Lung microvascular endothelial cell (primary cell): ENCODE measurements at places on chromosomes 7 and 10.

DNA sequence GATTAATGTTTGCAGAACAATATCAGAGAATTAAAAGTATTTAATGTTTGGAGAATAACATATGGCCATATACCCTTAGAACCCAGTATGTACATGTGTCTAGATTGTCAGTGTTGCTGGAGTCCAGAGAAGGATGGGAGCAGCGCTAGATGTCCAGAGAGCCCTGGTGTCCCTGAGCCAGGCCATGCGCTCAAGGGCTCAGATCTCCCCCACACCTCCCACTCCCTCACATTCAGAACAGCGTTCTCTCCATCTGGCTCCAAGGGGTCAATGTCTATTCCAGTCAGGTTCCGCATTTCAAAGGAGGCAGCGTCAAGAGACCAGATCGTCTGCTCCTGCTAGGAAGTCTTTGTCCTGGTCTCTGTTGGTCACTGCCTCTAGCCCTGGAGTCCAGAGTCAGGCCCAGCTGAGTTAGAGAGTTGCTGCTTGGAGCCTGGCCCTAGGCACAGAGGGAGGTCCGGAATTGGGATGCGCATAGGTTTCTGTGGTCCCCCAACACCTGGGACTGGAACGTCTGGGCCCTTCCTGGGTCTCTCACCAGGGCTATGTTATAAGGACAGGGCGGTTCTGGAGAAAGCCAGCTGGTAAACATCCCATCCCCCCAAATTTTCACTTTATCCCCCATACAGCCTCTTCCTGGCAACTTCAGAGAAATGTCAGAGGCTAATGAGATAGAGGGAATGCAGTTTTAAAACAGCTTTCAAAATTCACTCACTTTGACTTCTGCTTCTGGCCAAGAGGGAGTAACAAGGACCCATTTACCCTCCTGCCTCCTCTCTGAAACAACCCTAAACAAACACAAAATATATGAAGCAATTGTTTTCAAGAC is 6.5 kb upstream of the WDR86 start:
- no peak for DNase-seq

DNA sequence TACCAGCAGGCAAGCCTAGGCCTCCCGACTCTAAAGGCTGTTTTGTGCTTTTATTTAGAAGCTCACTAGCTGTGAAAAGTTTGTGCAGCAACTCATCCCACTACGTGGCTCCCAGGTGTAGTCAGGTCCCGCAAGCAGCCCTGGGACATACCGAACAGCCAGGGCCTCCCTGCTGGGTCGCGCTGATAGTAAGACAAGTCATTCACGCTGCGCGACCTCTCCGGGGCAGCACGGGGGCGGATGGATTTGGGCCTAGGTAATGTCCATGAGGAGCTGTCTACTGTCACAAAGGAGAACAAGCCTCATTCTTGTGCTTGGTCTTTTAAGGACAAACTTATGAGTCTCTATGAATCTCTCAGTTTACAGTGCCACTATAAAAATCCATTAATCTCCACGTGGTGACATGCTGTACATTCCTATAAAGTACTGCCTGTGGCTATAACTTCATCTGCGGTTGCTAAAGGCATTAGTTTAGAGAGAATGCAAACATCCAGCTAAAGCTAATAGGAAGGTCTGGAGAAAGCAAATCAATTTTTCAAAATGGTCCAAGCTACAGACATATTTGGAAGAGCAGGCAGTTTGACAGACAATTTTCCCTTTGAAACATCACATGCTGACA is 546.8 kb downstream of the PHTF2 start:
- no peak for DNase-seq

GRCh38 chr7:103541026-103541425 is 95.0 kb upstream of the SLC26A5 start:
- DNase-seq = peak; percentile 79

GRCh38 chr7:101534015-101534803 is 94.9 kb downstream of the MYL10 start:
- no peak for DNase-seq

GRCh38 chr7:81846398-81846797 is 76.6 kb upstream of the HGF start:
- DNase-seq = peak; percentile 84

- DNase-seq = peak; percentile 85
Measured at GRCh38 chr10:88114368-88114767, 250.9 kb downstream of the PTEN start.

- DNase-seq = no peak
Measured at GRCh38 chr10:128071417-128071782, 54.8 kb downstream of the MKI67 start.

DNA sequence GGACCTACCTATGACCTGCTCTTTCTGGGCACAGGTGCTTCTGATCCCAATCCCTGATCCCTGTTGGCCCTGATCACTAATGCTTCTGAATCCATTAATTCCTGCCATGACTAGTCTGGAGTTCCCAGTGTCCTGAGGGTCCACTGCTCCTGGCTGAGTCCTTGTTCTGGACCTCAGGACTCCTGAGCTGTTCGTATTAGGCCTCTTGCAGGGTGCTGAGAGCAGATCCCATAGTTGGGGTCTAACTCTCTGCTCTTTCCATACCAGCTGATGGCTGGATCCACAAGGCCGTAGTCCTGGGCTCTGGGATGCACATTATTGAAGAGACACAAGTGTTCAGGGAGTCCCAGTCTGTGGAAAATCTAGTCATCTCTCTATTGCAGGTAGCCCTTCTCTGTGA is 7.0 kb downstream of the MRPL43 start:
- no peak for DNase-seq

GRCh38 chr10:60099998-60100747 is 193.8 kb upstream of the CCDC6 start:
- DNase-seq = peak; percentile 71

GRCh38 chr10:14949291-14949690 is 4.6 kb downstream of the DCLRE1C start:
- no peak for DNase-seq

DNA sequence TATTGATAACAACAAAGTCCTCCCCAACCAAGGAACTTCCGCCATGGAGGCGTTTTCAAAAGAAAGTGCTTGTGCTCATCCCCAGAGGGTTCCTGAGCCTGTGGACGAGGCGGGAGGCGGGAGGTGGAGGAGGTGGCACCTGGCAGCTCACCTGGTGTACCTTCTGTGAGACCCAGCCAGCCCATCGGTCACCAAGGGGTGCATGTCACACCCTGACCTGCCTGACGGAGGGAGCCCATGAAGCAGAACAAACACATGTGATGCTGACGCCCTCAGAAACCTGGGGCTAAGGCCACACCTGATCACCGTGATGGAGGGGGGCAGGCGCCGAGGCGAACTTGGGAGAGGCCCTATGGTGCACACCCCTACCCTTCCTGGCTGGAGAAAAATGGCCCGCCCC is 458.8 kb downstream of the DNAJB6 start:
- DNase-seq = no peak

GRCh38 chr7:85521108-85521694 is 334.3 kb upstream of the SEMA3D start:
- no peak for DNase-seq

DNA sequence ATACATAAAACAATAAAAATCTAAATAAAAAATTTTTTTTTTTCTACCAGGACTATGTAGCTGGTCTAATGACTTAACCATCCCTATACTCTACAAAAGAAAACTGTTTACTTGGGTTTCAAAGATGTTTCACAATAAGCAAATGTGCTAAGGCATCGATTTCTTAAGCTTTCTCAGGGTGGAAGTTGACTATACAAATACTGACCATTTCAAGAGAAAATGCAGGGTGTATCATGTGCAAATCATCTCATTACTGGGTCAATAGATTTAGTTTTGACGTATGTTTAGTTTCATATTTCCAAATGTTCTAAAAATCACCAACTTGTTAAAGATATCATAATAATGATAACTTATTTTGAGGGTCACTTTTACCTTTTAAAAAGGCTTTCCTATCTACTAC is 7.5 kb downstream of the NRP1 start:
- DNase-seq = no peak

DNA sequence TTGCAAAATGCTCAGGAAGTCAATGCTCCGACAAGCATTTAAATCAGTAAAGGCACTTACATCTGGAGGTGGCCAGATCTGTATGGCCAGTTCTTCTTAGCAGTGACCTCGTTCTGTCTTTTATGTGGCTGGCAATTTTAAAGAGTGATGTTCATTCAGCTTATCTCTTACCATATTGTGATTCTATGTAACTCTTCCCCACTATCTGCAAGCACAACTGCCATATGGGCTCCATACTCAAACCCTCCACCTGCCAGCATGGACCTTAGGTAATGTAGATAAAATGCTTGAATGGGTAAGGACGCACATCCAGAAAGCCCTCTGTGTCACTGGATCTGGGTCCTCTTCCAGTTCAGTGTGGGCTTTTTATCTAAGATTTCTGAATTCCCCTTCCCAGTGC is 42.4 kb upstream of the STK17A start:
- DNase-seq = no peak

DNA sequence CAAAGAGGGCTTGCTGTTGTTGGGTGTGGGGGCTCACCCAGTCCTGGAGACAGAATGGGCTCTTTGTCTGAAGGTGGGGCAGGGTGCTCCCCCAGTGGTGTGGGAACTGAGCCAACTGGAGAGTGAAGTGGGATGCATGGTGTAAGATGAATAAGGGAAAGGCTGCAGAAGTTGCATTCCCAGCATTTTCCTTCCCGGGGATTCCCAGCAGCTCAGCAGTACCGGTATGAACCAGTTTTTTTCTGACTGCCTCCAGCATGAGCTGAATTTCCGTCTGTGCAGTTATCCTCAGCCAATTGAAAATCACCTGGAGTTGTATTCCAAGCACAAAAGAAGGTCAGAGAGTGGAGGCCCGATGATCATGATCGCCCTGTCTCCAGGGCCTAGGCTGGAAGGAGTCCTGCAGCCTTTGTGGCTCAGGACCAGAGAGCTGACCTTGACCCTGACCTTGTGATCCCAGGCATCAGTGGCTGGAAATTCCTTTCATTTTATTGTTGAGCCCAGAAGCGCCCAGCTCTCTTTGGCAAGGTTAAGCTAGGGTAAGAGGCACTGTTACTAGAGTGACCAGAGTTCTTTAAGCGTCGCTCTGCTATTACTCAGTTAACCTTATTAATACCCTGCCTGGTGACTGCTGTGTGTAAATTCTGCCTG is 33.4 kb downstream of the OGDH start:
- DNase-seq = peak; percentile 93

- DNase-seq = no peak
Measured at GRCh38 chr7:91374321-91374989, 110.2 kb downstream of the FZD1 start.

- DNase-seq = no peak
Measured at GRCh38 chr10:133032231-133032630, 55.5 kb upstream of the ADGRA1 start.

DNA sequence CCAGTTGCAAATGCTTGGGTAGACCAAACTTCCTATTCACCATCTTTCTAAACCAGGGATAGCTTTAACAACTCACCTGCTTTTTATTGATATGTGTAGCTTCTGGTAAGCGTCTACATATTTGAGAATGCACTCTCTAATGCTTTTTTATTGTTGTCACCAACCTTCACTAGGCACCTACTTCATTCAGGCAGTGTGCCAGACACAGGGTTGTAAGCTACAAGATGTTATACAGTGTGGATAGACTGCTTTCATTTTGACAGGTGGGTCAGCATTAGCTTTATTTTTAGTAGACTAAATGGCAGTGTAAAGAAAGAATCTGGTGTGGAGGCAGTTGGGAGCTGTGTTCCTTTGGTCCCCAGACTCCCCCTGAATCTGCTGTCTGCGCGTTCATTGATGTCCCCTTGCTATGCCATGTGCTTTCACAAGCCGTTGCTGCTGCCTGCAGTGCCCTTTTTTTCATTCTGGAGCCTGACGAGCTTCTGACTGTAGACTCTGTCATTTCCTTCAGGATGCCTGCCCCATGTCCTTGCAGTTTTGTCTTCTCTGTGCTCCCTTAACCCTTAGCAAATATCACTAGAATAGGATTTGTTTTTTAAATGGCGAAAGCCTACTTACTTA is 32.1 kb downstream of the NRF1 start:
- peak; percentile 12 for DNase-seq

- no peak for DNase-seq
Measured at GRCh38 chr7:148222721-148223120, 367.8 kb upstream of the C7orf33 start.

DNA sequence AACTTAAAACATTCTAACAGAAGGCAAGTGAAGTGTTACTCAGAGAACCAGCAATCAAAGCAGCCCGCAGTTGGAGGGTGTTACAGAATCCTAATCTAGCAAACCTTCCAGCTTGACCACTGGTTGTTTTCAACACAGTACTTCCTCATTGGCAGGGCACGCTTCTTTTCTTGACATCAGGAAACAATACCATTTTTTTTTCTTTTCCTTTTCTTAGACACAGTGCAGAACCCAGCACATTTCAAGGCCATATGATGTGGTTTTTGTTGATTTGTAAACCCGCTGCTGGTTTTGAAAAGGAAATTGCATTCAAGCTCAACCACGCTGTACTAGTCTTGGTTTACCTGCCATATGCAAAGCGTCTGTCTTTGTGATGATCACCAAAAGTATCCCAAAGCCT is 33.4 kb downstream of the RHOBTB1 start:
- DNase-seq = peak; percentile 71

GRCh38 chr7:96135241-96135640 is 186.7 kb downstream of the SLC25A13 start:
- DNase-seq = no peak

DNA sequence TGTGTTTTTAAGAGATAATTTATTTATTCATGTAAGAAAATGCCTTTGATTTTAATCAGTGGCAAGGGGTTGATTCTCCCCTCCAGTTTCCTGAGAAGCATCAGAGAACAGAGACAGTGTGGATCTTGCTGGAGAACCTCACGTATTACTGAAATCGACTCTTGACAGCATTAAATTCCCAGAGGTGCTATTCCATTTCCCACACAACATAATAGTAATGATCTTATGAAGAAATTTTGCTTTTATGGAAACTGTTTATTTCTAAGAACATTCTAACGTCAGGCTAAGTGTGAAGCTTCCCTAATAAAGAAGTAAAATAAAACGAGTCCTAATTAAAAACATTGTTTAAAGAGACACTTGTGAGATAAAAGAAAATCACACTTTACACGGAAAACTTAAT is 293.1 kb upstream of the NRP1 start:
- DNase-seq = no peak

DNA sequence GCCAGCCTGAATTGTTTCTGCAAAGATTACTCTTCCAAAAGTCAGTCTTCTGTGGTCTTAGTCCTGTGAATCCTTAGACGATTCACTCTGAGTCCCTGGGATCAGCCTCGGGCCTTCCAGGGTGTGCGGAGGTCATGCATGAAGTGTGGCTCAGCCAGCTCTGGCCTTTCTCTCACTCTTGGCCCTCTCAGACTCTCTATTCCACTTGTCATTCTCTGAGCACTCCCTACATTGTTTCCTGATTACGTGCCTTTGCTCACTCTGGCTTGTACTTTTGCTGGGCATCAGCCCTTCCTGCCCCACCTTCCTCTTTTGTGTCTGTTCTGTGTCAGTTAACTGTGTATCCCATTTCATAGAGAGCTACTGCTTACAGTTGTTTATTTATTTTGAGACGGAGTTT is 36.0 kb downstream of the CCNY start:
- DNase-seq = peak; percentile 93

DNA sequence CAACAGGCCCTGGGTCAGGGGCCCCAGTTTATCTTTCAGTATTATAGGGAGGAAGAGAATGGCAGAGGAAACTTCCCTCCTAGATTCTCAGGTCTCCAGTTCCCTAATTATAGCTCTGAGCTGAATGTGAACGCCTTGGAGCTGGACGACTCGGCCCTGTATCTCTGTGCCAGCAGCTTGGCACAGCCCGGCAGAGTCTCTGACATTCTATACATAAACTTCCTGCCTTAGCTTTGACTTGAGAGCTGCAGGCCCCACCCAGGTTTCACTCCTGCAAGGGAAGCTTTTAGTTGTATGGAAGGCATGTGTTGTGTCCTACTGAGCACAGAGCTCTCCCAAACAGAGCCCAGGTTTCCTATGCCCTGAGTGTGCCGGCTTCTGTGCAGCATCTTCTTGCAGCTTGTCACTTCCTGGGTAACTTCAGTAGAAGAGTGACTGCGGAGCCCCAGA is 205.6 kb upstream of the PRSS58 start:
- no peak for DNase-seq
